ENCODE measurements at places on chromosomes 11 and 22.

DNA sequence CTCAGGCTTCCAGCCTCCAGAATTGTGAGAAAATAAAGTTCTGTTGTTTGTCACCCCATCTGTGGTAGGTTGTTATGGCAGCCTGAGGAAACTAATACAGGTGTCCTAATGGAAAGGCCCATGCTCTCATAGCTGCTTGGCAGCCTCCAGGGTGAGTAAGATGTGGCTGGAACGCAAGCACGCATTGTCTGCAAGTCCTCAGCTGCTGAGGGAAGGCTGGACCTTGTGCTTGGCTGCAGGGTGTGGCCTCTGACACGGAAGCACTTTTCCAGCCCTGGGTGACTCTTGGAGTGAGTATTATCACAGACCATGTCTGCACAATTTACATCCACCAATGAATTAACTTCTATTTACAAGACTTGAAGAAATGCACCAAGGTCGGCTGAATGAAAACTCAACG lies 44.4 kb upstream of the BARX2 start:
- DNase-seq = no peak

DNA sequence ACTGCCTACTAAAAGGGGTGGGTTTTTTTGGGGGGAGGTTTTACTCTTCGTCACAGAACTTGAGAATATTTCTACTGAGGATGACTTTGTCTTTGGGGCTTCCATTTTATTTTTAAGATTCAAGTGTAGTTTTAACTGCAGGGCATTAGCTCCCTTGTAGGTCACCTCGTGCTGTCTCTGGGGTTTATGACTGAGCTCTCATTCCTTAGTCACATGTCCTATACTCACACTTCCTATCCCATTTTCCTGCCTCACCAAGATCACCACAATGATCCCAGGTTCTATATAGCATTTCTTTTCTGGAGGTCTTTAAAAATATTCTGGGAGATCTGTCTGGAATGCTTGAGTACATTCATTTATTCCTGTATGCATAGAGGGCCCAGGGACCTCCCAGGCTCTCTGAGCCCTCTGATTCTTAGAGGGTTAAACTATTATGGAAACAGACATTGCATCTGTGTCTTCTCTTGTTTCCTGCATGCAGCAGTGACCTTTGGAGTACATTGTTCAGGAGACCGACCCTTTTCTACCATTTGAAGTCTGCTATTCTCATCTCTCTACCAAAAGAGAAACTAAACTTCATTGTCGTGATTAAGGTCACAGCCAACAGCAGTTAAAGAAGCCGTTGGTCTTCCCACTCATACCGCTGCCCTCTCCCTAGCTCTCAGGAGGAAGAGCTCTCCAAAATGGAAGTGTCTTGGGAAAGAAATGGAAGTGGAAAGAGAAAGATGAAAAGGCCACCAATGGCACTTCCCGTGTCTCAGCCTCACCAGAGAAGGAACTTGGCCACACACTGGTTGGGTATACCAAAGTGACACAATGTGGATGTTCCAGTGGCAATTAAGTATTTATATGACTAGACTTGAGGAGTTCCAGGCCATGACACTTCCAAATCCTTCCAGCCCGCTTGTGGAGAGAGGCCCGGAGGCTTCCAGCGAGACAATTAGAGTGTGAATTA lies 77.5 kb downstream of the ZBTB16 start:
- DNase-seq = no peak

DNA sequence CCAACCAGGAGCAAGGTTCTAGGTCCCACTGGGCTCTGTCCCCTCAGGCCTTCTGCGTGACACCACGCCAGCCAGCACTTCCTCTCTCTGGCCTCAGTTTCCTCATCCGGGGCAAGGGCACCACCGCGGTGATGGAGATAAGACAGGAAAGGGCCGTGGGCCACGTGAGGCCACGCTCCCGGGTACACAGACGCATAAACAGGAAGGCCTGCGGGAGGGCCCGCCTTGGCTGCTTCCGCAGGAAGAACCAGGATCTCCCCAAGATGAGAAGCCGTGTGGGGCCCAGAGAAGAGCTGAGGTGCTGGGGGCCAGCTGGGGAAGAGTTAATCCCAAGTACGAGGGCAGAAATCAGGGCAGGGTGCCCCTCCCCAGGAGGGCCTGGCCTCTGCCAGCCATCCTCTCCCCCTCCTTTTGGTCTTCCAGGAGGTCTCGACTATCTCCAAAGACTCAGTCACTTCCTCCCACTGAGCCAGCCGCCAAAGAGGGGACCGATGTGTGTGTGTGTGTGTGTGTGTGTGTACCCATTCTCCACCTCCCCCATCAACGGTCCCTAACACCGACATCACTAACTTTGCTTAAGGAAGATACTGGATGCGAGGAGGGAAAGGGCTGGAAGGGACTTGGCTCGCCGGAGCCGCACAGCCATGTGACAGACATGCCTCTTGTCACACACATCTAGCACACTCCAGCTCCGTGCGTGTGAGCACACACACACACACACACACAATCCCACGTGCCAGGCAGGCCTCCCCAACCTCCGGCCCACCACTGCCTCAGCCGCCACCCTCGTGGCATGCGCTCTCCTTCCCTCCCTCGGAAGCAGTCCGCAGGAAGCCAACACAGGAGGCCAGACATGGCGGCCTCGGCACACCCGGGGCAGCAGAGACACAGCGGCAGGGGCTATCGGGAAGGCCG lies 1.4 kb downstream of the MFNG start:
- peak; percentile 62 for DNase-seq

DNA sequence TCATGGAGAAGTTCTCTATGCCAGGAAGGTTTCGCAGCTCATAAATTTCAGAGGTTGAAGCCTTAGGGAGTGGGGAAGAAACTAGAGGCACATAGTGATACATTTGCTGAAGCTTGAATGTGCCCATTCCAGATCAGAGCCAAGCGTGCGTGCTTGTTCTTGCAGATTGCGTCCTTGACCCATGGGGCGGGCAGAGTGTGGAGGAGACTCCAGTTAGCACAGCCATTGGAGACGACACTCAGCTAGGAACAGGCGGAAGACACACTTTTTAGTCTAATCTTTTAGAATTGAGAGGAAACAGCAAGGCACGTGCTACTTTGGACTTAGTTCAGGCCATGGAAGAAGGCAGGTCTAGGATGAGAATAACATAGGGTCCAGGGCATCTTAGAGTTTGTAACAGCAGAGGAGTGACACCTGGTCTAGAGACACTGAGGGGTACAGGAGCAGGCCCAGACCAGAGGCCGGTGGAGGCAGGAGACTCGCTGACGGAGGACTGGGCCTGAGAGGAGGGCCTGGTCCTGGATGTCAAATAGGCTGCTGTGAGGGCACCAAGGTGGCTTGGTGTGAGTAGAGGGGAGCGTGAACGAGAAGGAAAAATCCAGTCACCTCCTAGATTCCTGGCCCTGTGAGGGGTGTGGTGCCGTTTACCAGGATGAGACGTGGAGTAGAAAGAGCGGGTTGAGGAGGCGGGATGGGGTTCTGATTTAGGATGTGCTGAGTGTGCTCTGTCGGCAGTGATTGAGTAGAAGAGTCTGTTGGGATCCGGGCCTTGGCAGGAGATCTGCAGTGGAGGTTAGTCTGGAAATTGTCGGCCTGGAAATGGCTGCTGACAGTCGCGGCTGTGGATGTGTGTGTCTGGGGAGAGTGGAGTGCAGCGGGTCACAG lies 154.7 kb downstream of the TBC1D22A start:
- no peak for DNase-seq

GRCh38 chr22:39622881-39623367 lies 52.4 kb downstream of the CACNA1I start:
- peak; percentile 66 for DNase-seq

- no peak for DNase-seq
These were observed 440 bp upstream of the SLC25A45 start for GRCh38 chr11:65382804-65383368.

DNA sequence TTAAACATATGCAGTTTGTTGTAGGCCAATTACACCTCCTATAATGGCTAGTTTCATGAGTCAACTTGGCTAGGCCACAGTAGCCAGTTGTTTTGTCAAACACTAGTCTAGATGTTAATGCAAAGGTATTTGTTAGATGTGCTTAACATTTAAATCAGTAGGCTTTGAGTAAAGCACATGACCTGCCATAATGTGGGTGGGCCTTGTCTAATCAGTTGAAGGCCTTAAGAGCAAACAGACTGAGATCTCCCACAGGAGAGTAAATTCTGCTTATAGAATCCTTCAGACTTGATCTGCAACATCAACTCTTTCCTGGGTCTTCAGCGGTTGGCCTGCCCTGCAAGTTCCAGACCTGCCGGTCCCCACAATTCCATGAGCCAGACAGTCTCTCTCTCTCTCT lies 1345.9 kb downstream of the BRD1 start:
- no peak for DNase-seq

DNA sequence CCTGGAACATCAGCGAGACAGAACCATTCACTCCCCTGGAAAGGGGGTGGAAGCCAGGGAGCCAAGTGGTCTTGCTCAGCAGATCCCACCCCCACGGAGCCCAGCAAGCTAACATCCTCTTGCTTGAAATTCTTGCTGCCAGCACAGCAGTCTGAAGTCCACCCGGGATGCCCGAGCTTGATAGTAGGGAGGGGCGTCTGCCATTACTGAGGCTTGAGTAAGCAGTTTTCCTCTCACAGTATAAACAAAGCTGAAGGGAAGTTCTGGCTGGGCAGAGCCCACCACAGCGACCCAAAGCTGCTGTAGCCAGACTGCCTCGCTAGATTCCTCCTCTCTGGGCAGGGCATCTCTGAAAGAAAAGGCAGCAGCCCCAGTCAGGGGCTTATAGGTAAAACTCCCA lies 764.8 kb upstream of the LUZP2 start:
- no peak for DNase-seq

Measured in stimulated activated CD4-positive, alpha-beta T cell treated with anti-CD3 and anti-CD28 coated beads, TNF-alpha, amount 100 ng/mL, for 24 hours (primary cell).